Stimulated activated naive CD4-positive, alpha-beta T cell (primary cell): ENCODE measurements at places on chromosomes 3 and 15.

DNA sequence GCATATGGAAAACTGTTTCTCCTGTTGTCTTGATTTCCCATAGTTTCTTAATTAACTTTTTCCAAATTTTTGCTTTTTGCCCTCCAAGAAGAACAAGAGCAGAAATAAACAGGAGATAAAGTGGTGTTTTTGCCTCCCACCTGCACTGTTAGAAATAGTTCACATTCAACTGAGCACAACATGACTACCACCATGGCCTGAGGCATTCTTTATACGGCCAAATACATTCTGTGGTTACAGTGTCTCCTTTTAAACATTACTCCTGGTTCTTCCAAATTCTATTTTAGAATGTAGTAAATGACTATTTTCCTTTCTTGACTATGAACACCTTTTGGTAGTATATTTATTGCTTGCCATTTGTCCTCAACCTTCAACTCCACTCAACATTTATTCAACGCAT, 98.5 kb downstream of the LARS2 start:
- DNase-seq = no peak

- DNase-seq = no peak
These were observed 490.7 kb downstream of the GBE1 start for GRCh38 chr3:81270603-81271379.

DNA sequence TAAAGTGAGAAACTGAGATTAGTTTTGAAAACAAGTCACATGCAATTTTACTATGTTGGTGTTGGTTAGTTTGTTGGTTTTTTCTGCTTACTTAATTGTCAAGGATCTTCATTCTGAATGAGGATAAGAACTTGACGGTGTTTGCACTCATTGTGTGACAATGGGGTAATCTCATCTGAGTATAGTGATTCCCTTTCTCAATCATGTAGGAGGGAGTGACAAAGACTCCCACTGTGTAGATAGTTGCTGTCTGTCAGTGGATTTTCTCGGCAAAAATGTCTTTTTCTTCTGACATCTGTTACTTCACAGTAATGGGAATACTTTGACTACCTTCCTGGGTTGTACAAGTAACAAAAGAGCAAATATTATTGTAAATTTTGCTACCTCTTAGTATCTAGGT, 23.5 kb downstream of the KCNH8 start:
- no peak for DNase-seq

DNA sequence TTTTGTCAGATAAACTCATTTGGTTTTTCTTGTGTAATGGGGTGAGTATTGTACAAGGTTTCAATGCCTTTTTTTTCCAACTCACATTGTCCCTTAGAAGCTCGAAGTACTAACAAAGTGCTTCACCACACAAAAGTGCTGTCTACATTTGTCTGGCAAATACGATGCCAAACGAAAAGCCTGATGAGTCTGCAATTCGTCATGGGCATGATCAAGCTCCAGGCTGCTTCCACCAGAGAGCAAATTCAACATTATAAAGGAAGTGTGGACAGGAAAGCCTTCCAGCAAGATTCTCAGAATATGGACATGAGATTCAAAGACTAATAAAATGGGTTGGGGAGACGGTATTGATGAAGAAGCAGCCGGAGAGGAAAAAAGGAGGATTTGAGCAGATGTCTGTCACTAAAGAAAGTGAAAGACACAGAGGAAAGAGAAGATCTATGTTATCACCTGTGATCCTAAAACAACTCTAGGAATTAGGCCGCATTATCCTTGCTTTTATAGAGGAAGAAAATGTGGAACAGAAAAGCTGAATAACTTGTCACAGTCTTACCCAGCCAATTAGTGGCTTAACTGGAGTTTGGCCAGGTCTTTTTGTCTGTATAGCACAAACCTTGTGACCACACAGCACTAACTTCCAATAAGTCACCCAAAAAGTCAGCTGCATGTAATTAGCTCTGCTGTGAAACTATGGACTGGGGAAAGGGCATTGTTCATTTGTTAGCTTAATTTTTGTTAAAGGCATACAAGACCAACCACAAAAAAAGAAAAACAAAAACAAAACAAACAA, 494.8 kb downstream of the FHIT start:
- DNase-seq = no peak

- DNase-seq = no peak
These were observed 285.5 kb upstream of the CFAP20DC start for GRCh38 chr3:59335338-59335737.

GRCh38 chr3:168968609-168969008, 694.9 kb downstream of the MECOM start:
- no peak for DNase-seq

DNA sequence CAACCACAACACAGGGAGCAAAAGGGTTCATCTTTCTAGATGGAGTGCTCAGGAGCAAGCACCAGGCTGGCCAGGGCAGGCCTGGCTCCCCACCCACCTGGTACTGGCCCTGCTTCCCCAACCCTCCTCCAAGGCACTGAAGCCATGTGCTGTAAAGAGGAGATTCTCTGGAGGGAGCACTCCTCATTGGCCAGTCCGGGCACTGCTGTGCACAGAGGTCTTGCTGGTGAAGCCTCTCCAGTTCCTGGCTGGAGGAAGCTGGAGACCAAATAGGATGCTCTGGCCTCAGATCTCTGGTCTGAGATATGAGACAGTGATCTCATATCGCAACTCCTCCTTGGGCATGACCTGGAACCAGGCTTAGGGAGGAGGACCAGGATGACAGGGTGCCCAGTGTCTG, 7.7 kb upstream of the SEMA3F start:
- DNase-seq = no peak

DNA sequence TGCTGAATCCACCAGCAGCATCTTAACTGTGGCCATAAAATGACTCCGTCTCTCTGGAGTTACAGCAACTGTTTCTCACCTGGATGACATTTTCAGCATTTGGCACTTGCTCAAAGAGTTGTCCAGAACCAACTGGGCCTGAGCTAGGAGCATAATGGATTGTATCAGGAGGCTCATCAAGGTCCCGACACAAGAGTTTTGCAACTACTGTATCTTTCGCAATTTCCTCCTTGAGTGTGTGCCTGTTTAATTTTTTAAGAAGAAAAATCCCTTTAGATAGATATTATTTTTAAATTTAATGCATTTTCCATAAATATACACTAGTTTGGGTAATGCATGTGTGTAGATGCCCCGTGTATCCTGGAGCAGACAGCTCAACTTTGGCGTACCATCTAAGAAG, 44.3 kb upstream of the C3orf49 start:
- no peak for DNase-seq

GRCh38 chr3:159910991-159911663, 77.5 kb upstream of the IL12A start:
- DNase-seq = no peak

DNA sequence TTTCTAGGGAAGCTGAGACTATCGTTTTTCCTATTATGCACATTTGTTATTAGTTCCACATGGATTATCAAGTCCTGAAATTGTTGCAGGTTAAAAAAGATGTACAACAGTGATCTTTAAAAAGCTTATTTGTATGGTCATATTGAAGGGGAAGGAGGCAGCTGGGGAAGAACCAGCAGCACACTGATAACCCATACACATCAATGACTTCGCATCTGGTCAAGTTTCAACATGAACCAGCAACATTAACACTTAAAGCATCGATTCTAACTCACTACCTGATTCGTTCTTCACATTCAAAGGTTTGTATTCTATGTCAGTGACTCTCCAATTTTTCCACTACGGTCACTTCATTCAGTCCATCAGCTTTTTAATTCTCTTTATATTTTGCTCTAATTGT, 56.4 kb downstream of the NCEH1 start:
- DNase-seq = no peak

DNA sequence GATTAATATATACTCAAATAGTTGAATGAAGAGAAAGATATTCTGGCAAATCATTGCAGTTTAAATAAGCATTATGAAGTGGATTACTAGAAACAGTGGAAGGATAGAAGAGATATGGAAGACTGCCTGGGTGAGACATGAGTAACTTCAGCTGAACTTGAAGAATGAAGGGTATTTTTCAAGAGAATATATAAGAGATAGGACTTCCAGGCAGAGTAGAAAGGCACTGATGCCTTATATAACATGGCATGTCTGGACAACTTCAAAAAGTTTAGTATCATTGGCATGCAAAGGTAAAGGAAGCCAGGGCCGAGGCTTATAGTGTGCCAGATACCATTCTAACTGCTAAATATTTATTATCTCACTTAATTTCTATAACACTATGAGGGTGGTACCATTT, 126.5 kb upstream of the SLC7A14 start:
- DNase-seq = no peak

DNA sequence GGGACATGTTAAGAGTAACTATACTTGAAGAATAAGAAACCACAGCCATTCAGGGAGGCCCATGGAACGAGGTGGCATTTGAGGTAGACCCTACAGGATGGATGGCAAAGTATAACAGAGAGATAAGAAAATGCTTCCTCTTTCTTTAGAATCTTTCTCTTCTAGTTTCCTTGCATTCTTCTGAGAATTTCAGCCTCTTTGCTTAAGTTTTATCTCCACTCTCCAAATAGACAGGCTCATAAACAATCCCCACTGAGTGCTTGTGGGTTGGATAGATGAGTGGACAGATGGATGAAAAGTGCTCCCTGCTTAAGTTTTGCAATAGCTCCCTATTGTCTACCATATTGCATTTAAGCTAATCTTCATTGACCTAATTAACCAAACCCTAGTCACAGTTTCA, 103.7 kb downstream of the MEX3B start:
- no peak for DNase-seq

DNA sequence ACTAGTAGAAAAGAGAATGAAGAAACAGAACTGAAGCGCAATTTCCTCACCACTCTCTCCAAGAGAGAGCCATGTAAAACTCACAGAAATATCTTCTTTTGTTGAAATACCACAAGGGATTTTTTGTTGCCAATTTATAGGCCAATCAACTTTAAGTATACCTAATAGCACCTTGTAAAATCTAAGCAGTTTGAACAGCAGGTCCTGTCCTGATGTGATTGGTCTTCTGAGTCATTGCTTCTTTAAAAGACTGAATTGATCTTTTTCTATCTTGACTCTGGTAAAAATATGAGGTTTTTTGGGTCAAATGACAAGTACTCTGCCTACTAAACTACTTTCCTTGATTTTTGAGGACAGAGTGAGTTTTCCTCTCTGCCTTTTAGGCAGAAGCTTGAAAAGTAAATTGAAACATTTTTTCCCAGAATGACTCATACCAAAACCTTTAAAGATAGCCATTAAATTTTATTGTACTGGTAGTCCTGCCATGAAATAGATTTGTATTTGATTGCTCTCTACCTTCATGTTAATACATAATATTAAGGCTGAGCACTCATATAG, 343.9 kb upstream of the CBLB start:
- DNase-seq = no peak

GRCh38 chr15:79970624-79971434, at the start of gene BCL2A1:
Gene BCL2A1, minus strand, starts transcription at chr15:79971196. Its CDS starts 77 bp downstream, at chr15:79971119.
- DNase-seq = peak; percentile 80

DNA sequence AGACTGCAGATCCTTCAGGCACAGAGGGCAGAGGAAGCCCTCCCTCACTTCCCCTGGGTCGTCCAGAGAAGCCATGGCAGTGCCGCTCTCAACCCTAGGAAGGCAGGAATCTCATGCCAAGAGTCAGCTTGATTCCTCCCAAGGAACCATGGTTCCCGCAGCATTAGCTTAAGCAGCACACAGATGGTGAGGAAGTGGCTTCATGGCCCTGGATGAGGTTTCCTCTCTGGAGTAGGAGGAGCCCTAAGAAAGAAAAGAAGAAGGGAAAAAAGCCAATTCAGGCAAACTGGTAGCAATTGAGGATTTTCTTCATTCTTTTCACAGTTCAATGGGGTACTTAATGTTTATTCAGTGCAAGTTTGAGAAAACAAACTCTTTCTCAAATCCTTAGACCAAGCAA, 2.9 kb downstream of the RBSN start:
- no peak for DNase-seq

- no peak for DNase-seq
These were observed 75.5 kb downstream of the SPATA16 start for GRCh38 chr3:173065543-173065981.

- DNase-seq = no peak
These were observed 387.0 kb upstream of the CBLB start for GRCh38 chr3:106255870-106256248.

- DNase-seq = no peak
These were observed 127.2 kb upstream of the STT3B start for GRCh38 chr3:31405515-31405914.

DNA sequence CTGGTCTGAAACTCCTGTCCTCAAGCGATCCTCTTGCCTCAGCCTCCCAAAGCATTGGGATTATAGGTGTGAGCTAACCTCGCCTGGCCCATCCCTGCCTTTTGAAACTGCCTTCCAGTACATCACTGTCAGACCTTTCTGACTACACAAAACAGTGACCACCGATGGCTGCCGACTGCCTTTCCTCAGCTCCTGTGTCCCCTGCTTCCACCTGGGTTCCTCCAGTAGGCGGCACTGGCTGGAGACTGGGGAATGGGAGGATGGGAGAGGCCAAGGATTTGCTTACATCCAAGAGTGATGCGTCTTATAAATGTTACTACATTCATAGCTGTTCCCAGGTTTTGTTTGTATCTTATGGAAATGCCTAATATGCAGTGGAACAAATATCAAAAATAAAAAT, 242.8 kb downstream of the BBX start:
- DNase-seq = no peak

DNA sequence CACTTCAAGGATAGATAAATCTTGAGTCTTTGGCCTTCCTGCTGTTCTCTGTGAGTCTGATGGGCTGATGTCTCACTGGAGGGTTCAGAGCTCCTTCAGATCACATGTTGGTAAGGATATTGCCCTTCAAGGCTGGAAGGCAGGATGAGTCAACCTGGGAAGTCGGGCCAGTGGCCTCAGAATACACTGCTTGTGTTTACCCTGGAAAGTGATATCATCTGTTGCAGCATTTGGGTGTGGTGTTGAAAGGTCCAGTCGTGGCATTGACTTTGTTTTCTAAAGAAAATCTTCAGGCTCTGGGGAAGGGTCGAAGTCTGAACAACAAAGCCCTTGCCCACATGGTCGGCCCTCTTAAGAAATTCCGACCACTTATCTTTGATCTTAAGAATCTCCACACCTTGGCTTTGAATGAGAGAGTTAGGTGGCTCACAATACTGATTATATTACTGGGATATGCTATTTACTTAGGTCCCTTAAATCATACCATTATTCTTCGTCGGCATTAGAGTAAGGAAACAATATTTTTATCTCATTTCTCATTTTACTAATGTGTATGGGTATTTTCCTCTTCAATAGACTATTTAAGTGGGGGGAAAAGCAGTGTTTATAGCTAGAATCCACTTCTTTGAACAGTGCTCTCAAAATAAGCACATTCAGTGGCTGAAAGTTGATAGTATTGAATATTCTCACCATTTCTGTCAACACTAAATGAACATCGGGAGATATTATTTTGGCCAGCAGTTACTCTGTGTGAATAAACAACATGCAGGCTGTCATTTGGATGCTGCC, 303.9 kb upstream of the RASGRP1 start:
- DNase-seq = no peak

DNA sequence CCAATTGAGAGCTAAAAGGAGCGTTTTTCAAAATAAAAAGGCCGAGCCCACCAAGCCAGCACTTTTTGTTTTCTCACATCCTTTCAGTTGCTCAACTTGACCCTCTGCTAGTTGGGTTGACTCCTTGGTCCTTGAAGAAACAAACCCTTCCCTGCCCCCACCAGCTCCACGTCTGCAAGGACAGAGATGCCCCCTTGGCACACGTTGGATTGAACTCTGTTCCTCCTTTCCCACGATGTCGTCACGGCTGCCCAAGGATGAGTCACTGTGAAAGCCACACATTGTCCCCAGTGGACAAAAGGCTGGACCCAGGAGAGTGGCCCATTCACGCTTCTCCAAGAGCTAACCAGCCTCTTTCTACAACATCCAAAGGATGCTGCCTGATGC, 43.0 kb upstream of the SPATA12 start:
- DNase-seq = no peak
